ENCODE measurements at places on chromosomes 16 and 17. TPM values are rescaled to one million over a fixed set of nuclear protein-coding genes. Genes with fewer than 3 reads are reported as not detected.

CHST5 gene
- total RNA-seq = 0.16 TPM

ATP2C2 gene
- total RNA-seq = 0.31 TPM

PPP1R1B gene
- total RNA-seq = 0.13 TPM

DNAH3 gene
- 0.11 TPM for total RNA-seq

TMED6 gene
- not detected for total RNA-seq

GPR142 gene
- not detected for total RNA-seq

QPRT gene
- 0.53 TPM for total RNA-seq

GP1BA gene
- not detected for total RNA-seq

RAB11FIP4 gene
- total RNA-seq = 1.7 TPM

OR1A1 gene
- not detected for total RNA-seq

ACSM2B gene
- total RNA-seq = not detected

GRAPL gene
- 0.12 TPM for total RNA-seq

PRR29 gene
- 0.75 TPM for total RNA-seq

SLX1A gene
- 13.7 TPM for total RNA-seq

MPG gene
- 72.3 TPM for total RNA-seq

KRTAP9-9 gene
- total RNA-seq = not detected

YBX2 gene
- 0.43 TPM for total RNA-seq

ZFPM1 gene
- 6.6 TPM for total RNA-seq

All from A549 treated with Hydrocortisone at 1 μM for 4 hours (cell line).